Activated effector memory CD4-positive, alpha-beta T cell treated with anti-CD3 and anti-CD28 coated beads, Interleukin-2, amount 50 U/mL, for 16 hours (primary cell): ENCODE measurements at places on chromosomes 16 and 17.
A peak's percentile ranks its signal among the peaks of the same experiment; 100 is the strongest.

- DNase-seq = peak; percentile 53
These were observed 91.3 kb upstream of the ZNF750 start for GRCh38 chr17:82930924-82931698.

DNA sequence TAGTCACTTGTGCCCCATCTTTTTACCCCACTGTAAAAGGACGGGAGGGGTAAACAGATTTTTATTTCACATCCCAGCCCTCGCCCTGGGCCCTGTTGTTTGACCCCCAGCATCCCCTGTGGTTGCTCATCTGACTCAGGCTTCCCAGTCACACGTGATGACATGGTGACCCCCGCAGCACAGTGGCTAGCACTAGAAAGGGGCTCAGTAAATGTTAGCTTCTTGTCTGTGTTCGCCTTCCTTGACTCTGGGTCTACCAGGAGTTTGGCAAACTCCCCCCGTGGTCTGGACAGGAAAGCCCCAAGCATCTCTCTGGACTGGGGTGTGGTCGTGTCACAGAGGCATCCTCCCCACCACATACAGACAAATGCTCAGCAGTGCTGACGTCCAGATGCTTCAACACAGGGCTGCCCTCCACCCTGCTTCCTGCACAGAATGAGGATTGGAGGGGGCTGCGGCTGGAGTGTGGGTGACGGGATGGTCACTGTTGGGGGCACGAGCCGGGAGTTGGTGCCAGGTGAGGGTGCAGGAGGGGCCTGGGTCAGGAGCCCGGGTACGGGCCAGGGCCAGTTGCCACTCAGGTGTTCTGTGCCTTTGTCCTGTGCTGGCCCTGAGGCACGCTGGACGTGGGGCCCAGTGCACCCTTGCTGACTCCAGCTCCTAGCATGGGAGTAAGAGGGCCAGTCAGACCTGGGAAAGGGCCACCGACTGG, 69.1 kb downstream of the METRNL start:
- no peak for DNase-seq

GRCh38 chr16:66147291-66147690, 219.2 kb upstream of the CDH5 start:
- DNase-seq = no peak

GRCh38 chr17:56891751-56892150, 22.1 kb downstream of the TRIM25 start:
- DNase-seq = peak; percentile 82

DNA sequence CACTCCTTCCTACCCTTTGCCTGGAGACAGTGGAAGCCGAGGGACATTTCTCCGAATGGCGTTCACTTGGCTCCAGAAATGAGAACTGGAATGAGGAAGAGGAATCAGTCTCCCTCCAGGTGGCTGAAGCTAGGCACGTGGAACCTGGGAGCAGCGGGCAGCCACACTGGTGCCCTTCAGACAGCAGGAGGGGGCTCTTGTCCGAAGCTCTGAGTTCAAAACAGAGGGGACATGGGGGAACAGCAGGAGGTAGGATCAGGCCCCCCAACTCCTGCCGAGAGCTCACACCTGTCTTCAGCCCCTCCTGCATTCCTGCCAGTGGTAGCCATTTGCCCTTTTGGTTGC, 41.5 kb downstream of the TMEM235 start:
- DNase-seq = no peak

DNA sequence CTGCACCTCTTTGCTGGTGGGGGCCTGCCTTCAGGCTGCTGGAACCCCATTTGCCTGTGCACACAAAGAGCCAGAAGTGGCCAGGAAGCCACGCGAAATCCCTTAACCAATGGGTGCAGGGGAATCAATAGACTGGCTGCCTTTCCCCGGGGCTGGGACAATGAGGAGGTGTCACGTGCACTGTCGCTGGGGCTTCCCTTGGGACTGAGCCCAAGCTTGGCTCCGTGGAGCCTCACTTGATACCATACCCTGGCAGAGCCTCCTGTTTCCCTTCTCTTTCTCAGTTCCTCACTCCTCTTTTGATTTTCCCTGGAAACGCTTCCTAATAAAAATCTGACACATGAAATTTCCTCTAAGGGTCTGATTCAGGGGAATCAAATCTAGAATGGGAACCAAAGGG, 38.8 kb upstream of the C16orf82 start:
- DNase-seq = no peak

DNA sequence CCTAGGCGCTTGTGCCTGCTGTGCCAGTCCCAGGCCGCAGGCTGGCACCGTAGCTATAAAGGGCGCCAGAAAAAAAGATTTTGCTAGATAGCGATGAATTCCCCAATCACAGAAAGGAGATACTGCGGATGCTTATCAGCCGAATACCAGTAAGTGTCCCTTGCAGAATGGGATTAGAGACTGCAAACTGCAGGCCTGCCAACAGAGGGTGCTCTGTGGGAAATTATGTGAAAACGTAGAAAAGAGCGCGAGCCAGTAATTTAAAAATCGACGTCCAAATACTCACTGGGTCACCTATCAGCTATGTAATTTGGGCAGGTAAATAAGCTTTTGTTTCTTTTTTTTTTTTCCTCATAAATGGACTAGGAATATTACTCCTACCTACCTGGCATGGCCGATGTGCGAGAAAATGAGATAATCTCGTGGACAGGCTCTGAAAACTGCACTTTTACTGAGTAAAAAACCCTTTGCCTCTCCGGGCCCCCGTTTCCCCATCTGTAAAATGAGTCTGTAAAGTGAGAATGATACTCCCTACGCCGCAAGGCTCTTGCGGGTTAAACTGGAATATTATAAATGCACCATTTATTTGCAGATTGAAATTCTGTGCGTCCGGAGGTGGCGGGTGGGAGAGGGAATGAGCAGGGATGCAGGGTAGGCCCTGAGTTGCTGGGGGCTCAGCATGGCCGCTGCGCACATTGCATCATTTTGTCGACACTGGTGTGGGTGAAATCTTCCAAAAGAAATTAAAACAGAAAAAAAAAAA, 1.2 kb upstream of the COG1 start:
- peak; percentile 89 for DNase-seq

- no peak for DNase-seq
These were observed 60.3 kb upstream of the HAPSTR1 start for GRCh38 chr16:9031107-9031506.

DNA sequence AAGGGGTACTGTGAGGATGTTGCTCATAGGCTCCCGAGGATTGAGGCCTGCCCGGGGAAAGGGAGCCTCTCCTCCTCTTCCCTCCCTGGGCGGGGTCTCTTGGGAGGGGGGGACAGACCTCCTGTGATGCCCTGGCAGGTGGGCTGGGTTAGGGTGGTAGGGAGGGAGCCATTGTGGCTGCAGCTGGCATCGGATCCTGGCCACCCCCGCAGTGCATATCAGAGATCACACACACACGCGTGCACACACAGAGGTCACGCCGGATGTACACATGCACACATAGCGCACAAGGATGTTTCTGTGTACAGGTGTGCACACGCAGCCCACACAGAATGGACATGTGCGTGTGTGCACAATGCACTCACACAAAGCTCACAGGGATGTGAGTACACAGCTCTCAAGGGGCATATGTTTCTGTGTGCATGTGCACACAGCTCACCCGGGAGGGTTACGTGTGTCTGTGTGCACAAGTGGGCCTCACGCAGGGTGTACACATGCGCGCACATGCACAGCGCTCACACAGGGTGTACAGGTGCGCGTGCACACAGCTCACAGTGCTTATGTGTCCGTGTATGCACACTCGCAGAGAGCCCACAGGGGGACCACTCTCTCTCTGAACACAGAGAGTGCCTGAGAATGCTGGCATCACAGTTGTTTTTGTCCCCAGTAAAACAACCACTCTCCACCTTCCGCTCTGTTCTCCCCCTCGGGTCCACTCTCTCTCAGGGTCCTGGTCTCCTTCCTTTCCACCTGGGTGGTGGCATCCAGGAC, 2.4 kb downstream of the GJD3 start:
- no peak for DNase-seq

DNA sequence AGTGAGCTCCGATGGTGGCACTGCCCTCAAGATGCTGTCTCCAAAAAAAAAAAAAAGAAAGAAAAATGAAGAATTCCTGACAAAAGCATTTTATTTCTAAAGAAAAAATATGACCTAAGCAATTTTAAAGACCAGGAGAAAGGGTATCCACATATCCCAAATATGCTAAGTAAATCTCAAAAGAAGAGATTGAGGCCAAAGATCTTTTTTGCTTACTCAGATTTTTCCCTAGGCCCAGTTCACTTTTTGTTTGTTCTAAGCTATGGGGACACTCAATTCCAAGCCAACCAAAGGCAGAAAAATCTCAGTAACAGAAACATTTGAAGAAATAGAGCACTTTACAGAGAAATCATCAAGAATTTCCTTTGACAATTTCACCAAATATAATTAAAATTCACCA, 150.8 kb downstream of the SOX9 start:
- DNase-seq = no peak

DNA sequence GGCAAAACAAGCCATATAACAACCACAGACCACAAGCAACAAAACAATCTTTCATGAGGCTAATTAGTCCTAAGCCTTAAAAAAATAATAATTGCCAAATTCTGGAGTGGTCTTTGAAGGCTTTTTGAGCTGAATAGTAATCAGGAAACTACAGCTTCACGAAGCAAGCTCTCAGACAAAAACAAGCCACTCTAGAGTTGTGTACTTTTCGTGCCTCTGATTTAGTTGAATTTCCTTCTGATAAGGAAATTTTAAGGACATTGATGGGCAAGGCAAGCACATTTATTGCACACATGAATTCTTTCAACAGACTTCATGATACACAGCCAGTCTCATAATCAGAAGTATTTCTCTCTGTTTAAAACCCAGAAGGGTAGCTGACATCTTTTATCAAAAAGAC, 130.8 kb upstream of the IRX3 start:
- no peak for DNase-seq
